ENCODE measurements at places on chromosomes 12 and 14.
A peak's percentile ranks its signal among the peaks of the same experiment; 100 is the strongest.

- DNase-seq: no peak
Measured at GRCh38 chr14:105878125-105878524, 351.7 kb downstream of the TMEM121 start.

DNA sequence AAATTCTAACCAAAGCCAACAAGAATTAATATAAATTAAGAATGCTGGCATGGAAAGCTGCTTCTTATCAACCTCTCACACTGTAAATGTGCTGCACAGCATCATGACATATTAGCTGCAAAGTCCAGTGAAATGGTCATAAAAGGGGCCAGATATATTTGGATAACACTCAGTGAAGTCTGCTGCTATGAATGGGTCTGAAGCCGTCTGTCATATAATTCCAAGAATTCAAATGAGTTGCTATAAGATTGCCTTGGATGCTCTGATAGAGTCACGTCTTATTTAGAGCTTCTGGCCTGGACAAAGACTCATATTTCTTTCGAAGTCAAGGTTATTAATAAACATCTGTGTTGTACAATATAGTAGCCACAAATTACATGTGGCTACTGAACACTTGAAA is 54.3 kb upstream of the OVCH1 start:
- no peak for DNase-seq

DNA sequence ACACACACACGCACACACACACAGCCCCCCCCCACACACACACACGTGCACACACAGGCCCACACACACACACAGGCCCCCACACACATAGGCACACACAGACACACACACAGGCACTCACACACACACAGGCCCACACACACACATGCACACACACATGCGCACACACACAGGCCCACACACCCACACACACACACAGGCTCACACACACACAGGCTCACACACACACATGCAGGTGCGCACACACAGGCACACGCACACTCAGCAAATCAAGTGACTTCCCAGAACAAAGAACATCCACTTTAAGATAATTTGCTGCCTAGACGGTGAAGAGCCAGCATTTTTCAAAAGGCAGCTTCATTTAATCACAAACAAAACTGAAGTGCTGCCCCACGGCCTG is 78.5 kb upstream of the FBRSL1 start:
- no peak for DNase-seq

DNA sequence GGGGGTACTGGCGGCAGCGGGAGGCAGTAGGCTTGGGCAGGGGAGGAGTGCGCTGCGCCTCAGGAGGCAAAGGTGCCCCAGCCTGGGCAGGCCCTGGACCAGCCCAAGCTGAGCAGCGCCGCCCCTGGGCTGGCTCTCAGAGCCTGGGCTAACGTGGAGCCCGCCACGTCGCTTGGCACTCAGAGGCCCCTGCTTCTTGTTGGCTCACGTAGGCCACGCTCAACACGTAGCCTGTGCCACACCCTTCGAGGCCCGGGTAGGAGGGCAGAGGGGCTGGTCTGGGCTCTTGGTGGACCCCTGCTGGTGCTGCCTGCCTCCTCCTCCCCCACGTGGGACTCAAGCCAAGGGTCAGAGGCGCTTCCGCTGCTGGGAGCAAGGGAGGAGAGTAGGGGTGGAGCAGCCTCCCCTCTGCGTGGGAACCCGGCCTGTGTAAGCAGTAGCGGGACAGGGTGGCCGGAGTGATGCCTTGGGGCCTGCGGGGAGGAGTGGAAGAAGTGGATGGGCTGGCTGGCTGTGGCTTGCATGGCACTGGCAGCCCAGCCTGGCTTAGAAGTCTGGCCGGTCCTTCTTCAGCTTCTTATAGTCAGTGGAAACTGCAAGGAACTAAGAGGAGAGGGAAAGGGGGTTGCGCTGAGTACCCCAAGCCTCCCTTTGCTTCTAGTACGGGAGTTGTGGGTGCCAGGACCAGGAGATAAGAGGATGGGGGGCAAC is 5.7 kb downstream of the SHMT2 start:
- DNase-seq: no peak

DNA sequence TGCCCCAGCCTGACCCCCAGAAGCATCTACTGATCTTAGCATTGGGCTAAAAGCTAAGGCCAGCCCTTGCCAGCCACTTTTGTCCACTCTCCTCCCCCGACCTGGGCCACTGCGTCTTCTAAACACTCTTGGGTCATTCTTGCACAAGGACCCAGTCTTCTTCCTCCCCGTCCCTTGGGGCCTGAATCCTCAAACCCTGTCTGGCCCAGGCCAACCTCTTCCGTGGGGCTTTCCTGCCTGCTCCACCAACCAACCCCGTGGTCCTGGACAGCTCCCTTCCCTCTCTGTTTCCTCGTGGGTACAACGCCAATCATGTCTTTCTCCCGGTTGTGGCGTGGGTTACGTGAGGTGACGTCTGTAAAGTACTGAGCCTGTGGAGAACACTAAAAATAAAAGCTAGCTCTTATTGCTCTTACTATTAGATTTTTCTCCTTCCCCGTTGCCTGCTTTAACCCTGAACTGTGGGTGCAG is 21.5 kb downstream of the FAM222A start:
- no peak for DNase-seq

- DNase-seq: no peak
Measured at GRCh38 chr12:22215467-22216253, 118.8 kb downstream of the ST8SIA1 start.

GRCh38 chr12:84159260-84159659 is 753.3 kb downstream of the SLC6A15 start:
- DNase-seq: no peak

DNA sequence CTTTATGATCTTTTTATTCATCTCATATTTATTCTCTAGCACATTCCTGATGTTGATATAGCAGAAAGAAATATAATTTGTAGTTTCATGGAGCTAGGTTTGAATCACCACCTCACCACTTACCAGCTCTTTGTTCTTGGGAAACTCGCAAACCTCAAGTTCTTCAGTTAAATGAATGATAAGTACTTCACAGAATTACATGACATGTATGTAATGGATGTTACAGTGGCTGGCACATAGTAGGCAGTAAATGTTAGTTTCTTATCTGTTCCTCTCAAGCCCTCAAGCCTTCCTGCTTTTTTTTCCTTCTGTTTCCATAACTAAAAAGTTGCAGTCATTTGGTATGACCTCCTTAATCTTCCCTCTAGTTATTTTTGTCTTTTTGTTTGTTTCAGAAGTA is 54.9 kb downstream of the SPATS2 start:
- DNase-seq: no peak

DNA sequence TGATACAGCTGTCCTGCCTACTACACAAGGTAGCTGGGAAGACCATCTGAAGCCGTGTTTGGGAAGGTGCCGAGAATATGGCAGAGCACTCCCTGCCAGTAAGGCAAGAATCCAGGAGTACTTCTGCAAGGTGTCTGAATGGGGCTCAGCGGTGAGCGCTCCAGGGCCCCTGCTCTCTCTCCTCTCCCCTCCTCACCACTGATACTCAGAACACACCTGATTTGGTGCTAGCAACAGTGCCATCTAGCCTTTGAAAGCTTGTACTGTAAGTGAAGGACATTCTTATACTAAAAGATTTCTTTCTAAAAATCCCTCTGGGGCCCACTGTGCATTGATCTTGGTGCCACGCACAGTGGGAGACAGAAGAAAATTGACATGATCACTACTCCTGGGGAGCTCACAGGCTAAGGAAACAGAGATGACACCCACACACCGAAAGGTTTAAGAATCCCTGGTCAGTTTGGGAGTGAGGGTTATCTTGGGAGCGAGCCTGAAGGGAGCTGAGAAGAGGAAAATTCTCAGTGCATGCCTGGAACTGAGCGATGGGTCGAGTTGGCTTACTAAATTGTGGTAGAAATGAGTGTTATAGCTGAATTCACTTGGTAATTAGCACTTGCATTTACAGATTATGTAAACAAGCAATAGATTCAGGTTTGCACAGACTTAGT is 216.9 kb downstream of the NTF3 start:
- DNase-seq: no peak

GRCh38 chr14:68727315-68728047 is 65.4 kb downstream of the ZFP36L1 start:
- DNase-seq: no peak

GRCh38 chr12:64813723-64814122 is 10.7 kb upstream of the TBC1D30 start:
- no peak for DNase-seq

DNA sequence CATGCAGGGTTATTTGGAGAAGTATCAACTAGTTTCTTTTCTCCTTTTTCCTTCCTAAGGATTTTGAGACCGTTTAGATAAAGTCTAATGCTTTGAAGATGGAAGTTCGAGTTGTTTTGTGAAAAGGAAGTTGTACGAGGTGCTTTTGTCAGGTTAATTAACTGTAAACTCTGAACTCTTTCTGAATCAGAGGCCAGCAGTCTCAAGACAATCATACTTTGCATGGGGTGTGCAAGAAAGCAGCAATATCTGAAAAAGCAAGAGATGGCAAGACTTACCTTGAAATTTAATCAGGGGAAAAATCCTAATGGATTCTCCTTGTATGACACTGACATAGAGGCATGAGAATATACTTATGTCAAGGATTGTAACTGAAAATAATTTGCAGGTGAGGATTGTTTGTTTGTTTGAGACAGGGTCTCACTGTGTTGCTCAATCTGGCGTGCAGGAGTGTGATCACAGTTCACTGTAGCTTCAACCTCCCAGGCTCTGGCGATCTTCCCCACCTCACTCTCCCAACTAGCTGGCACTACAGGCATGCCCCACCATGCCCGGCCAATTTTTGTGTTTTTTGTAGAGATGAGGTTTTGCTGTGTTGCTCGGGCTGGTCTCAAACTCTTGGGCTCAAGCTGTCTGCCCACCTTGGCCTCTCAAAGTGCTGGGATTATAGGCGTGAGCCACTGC is 170.2 kb upstream of the HMGA2 start:
- no peak for DNase-seq

- no peak for DNase-seq
Measured at GRCh38 chr14:24068711-24069410, 2.5 kb upstream of the CPNE6 start.

GRCh38 chr14:55454264-55455002 is 14.0 kb upstream of the TBPL2 start:
- peak; percentile 40 for DNase-seq

DNA sequence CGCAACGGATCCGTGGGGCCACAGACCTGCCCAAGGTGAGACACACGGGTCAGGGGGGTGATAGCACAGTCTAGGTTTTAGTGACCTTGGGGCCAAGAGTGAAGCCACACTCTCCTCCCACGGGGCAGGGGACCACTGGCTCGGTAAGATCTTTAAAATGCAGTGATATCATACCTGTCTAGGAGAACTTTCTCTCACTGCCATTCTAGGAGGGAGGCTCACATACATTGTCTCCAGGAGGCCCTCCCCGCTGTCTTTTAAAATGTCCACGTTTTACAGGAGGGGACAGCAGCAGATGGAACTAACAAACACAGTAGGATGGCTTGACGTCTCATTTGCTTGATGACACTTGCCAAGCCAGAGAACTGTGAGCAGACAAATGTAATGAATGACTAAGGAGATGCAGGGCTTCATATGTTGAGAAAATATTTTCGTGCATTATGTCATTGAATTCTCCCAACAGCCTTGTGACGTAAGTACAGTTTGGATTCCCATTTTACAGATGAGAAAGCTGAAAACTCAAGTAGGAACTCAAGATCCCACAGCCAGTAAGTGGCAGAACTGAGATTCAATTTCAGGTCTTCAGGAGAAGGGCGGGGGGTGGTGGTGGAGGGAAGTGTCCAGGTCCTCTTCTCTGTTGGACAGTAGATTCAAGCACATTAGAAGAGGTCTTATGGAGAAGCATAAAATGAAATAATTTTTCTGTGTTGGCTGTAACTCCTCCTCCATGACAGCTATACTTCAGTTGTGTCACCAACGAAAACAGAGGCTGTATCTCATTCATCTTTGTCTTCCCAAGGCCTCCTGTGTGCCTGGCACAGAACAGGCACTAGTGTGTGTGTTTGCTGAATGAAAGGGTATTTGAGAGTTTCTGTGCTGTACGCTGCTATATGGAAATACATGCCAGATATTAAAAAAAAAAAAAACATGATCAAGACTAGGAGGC is 2.1 kb downstream of the VASH1 start:
- no peak for DNase-seq

GRCh38 chr14:100771121-100771800 is 44.6 kb downstream of the DLK1 start:
- no peak for DNase-seq

DNA sequence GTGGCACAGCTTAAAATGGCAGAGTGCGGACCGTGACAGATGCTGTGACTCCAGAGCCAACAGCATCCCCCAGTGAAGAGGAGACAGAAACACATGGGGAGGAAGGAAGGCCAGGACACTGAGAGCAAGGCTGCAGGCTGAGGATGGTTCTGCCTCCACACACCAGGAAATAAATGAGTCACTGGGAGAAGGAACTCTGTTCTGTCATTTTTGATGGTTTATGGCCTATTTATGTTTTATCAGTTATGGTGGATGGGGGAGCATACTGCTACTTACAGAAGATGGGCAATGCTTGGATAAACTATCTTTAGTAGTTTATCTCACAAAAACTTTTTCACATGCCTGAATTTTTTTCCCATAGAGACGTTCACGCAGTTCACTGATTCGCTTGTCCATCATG is 33.8 kb downstream of the ZFYVE21 start:
- DNase-seq: no peak

GRCh38 chr14:97709552-97709951 is 912.4 kb downstream of the VRK1 start:
- no peak for DNase-seq

DNA sequence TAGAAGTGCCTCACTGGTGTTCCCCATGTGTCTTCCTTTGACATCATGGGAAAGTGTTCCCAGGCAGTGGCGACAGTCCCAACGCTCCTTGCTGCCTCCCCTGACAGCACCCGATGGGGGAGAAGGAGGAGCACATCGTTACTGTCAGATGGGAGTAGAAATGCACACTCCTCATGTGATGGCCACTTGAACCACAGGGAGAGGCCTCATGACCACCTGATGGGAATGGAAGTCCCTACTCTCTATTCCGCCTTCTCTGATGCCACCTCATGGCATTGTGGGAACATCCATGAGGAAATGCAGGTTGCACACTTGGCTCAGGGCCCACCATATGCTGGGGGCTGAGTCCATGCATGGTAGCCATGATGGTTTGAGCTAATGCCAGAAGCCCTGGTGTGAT is 14.3 kb upstream of the CORO1C start:
- no peak for DNase-seq

- no peak for DNase-seq
Measured at GRCh38 chr14:54291491-54292191, 105.2 kb upstream of the CDKN3 start.

DNA sequence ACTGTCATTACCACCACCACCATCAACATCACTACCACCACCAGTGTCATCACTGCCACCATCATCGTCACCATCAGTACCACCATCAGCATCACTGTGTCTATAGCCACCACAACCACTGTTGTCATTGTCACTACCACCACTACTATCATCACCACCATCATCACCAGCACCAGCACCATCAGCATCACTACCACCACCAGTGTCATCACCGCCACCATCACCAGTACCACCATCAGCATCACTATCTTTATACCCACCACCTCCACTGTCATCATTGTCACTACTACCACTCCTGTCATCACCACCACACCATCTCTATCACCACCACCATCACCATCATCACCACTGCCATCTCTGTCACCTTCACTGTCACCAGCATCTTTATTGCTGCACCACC is 60.6 kb downstream of the BEGAIN start:
- no peak for DNase-seq

Measured in hypothalamus (tissue), 51 donors.